ENCODE measurements at places on chromosomes 4 and X.
A peak's percentile ranks its signal among the peaks of the same experiment; 100 is the strongest.

- DNase-seq = no peak
Observed at GRCh38 chrX:9857575-9858474, 71.6 kb downstream of the SHROOM2 start.

DNA sequence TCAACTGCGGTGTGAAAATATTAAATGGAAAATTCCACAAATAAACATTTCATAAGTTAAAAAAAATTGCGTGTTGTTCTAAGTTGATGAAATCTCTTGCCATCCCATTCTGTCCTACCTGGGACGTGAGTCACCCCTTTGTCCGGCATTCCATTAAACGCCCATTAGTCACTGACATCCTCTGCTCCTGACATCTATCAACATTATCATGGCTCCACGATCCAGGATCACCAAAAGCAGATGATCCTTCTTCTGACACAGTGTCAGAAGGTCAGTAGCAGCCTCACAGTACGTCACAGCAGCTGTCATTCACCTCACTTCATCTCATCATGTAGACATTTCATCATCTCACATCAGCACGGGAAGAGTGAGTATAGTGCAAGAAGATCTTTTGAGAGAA, 125.7 kb downstream of the ZNF827 start:
- no peak for DNase-seq

- no peak for DNase-seq
Observed at GRCh38 chr4:75169427-75169826, 236.5 kb downstream of the PARM1 start.

DNA sequence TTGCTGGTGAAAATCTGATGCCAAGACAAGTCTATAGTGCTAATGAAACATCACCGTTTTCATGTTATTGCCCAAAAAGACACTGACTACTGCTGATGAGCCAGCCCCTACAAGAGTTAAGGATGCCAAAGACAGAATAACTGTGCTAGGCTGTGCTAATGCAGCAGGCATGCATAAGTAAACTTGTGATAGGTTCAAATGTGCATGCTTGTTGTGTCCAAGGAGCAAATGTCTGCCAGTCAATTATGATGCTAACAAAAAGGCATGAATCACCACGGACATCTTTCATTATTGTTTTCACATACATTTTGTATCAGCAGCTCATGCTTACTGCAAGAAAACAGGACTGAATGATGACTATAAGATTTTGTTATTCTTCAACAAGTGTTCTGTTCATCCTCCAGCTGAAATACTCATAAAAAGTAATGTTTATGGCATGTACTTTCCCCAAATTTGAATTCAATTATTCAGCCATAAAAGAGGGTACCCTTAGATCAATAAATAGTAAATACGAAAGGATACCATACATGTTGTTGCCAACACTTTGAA, 306.9 kb upstream of the ARSJ start:
- no peak for DNase-seq

DNA sequence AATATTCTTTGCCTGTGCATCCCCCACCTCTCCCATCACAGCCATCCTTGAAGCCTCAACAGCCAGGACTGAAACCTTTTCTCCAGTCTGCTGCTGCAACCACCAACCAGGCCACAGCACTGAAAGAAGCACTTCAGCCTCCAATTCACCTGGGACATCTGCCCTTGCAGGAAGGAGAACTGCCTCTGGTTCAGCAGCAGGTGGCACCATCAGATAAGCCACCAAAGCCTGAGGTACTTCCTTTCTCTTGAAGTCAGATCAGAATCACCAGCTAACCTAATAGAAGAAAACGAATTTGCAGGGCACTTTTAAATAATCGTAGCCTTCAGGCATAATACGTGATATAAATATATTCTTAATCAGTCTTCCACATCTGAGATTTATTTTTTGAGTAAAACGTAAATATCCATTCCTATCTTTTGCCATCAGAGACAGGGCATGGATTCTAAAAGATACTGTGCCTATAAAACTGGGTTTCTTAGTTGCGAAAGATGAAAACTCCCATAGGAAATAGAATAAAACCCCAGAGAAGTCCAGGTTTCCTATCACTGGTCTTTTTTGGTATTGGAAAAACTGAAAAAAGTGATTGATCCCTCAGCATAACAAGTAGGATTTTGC, 9.5 kb downstream of the AMBN start:
- DNase-seq = peak; percentile 18

- no peak for DNase-seq
Observed at GRCh38 chrX:912677-913076, 282.1 kb downstream of the SHOX start.

DNA sequence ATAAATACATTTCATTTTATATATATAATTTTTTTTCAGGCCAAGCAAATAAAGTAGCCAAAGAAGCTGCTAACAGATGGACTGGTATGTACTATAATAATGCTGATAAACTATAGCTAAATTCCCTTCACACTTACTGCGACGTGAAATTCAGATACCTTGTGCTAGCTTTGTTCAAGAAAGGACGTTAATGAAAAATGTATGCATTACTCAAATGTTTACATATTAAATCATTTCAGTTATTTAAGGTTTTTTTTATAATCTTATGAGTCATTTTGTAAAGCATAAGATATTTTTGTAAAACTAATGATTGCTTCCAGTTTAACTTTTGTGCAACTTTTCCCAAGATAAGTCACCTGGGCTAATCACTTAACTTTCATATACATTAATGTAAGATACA, 57.2 kb upstream of the TMEM131L start:
- no peak for DNase-seq

- DNase-seq = no peak
Observed at GRCh38 chr4:102687982-102688433, 72.8 kb downstream of the MANBA start.

GRCh38 chr4:41512596-41512995, 25.4 kb upstream of the LIMCH1 start:
- DNase-seq = no peak

- no peak for DNase-seq
Observed at GRCh38 chr4:177367336-177367735, 57.7 kb downstream of the NEIL3 start.

DNA sequence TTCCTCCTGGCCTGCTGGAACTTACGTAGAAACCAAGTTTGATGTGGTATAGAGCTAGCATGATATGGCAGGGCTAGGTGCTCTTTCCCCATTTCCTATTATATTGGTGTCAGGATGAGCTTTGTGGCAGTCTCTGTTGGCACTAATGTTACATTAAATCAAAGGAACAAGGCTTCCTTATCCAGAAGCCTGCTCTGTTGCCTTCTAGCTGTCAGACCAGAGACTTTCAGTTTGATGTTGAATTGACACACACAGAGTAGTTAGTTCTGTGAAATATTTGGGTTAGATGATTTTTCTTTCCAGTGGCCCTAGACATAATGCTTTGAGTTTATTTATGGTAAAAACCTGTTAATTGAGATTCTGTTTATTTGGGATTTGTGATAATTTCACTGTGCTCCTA, 10.0 kb downstream of the CNKSR2 start:
- no peak for DNase-seq

DNA sequence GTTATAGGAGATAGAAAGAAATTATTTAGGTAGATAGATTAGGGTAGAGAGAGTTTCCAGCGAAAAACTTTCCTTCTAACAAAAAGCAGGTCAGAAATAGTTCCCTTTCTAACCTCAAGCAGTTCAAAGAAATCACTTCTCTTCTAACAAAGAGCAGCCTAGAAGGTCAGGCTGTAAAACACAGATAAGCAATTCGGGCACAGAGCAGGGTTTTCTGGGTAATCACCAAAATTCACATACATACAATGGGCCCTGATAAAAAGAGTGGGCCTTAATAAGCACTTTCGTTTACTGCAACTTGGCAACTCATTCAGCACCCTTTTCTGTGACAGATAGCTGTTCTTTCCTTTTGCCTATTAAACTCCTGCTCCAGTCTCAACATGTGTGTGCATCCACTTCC, 13.4 kb upstream of the NAF1 start:
- DNase-seq = no peak

DNA sequence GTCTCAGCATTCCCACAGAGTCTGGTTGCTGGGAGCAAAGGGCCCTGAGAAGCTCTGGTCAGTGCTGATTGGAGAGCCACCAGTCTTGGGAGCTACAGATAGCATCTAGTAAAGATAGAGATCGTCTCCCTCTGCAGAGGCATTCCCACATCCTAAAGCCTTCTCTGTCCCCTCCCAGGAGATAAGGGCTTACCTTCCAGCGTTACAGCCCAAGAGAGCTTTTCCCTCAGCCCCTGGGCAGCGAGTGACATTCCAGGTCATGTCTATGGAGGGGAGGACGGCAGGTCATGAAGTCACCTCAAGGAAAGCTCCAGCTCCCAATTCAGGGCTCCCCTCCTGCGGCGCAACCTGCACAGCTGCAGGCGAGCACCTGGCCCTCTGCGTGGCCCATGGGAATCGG, 29.9 kb downstream of the CLDN34 start:
- DNase-seq = no peak

GRCh38 chr4:8035371-8035780, 95.7 kb upstream of the AFAP1 start:
- no peak for DNase-seq

DNA sequence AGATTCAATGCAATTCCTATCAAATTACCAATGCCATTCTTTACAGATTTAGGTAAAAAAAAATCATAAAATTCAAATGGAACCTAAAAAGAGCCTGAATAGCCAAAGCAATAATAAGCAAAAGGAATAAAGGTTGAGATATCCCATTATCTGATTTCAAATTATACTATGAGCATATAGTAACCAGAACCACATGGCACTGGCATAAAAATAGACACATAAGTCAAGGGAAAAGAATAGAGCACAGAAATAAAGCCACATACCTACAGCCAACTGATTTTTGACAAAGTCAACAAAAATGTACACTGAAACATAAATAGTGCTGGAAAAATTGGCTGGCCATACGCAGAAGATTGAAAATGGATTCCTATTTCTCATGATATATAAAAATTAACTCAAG, 853.7 kb downstream of the FAT4 start:
- no peak for DNase-seq

DNA sequence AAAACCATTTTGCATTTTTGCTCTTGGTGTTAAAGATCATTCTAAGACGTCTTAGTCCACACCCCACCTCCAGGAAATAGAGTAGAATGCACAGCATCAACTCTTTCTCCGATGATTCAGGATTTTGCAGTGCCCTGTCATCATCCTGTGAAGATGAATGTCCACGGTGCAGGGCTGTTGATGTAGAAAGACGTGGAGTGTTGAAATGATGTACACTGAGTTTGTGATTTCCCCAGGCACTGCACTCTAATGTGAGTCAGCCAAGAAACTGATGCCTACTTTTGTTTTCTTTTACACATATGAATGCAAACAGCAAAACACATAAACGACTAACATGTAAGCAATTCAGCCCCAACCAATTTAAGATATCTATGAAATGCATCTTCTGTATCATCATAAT, 10.5 kb downstream of the LGI2 start:
- no peak for DNase-seq

DNA sequence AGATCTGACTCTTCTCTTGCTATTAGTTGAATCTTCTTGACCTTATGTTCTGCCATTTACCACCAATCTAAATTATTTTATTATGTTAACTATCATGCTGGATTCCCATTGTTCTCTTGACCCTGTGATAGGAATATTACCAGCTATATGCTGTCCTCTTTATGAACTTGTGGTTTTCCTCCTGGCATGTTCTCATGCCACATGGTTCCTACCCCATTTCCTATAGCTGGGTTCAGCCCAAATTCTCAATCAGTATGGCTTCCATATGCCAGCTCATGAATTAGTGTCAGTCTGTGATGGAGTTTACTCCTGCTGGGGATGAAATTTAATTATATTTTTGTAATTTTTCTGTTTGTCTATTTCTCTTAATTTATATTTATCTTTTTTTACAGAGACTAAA, 430.5 kb downstream of the SMARCA1 start:
- DNase-seq = no peak

GRCh38 chrX:39728852-39729598, 368.7 kb downstream of the BCOR start:
- no peak for DNase-seq

- no peak for DNase-seq
Observed at GRCh38 chr4:125303821-125304220, 10.9 kb upstream of the FAT4 start.

DNA sequence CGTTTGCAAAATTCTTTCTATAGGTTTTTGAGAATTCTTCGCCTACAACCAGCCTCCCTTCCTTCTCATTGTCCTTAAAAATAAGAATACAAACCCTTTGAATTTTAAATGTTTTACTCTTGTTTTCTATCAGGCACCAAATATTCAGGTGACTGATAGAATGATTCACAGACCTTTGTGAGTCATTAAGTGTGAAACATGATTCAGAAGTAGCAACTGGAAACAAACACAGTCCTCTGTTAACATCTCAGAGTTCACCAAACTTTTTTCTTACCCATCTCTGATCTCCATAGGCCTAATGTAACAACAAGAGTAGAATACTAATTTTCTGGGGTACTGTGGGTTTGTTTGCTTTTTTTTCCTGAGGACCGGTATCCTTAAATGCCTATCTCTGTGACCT, 63.4 kb upstream of the MAB21L2 start:
- DNase-seq = no peak

DNA sequence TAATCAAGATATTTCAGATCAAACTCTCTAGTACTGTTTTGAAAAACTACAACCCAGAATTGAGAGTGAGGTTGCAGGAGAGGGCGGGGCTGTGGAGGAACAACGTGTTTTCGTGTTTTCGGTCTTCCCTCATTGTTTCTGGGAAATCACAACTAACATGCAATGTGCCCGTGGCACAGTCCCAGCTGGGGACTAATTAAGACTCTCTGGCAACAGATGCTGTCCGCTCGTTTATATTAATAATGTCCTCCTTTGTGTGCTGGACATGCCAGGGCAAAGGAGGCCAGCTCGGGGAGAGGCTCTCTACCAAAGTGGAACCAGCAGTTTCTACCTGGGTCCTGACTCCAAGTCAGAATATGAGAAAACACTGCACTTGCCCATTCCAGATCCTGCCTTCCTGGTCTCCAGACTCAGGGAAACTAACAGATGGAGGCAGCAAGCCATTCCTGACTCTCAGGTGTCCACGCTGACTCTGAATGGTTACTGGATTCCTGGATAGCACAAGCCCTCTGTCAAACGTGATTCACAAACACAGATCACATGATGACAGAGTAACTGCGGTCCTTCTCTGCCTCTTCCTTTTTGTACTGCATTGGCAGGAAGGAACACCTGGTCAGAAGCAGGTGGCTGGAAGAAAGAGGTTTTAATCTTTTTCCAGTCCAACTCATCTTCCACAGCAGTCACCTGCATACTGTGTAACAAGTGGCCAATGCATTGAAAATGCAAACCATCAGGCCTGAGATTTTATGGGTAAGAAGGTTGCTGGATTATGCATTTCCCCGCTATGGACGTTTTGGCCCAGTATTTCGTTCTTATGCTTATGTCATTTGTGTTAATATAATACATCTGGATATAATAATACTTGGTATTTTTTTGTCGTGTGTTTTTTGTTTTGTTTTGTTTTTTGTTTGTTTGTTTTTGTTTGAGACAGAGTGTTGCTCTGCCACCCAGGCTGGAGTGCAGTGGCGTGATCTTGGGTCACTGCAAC, 65.0 kb downstream of the COQ2 start:
- DNase-seq = peak; percentile 55

DNA sequence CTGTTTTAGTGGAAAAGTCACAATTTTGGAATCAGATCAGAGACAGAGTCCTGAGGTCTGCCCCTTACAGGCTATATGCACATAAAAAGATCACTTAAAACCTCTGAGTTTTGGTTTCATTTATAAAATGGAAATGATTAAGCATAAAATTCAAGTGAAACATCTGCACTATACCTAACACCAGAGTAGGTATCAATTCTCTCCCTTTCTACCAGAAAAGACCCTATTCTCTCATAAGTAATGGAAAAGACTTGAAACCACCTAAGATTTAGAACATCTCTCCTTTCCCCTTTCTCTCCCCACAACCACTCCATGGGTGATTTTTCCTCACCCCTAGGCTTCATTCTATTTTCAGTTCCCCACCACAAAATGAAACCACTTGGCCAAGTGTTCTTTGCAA, 907 bp downstream of the LHFPL1 start:
- no peak for DNase-seq
